GM04504 (cell line): ENCODE measurements at places on chromosomes 16 and 17.

GRCh38 chr17:15346066-15346595, 4.7 kb upstream of the TEKT3 start:
- DNase-seq: no peak

DNA sequence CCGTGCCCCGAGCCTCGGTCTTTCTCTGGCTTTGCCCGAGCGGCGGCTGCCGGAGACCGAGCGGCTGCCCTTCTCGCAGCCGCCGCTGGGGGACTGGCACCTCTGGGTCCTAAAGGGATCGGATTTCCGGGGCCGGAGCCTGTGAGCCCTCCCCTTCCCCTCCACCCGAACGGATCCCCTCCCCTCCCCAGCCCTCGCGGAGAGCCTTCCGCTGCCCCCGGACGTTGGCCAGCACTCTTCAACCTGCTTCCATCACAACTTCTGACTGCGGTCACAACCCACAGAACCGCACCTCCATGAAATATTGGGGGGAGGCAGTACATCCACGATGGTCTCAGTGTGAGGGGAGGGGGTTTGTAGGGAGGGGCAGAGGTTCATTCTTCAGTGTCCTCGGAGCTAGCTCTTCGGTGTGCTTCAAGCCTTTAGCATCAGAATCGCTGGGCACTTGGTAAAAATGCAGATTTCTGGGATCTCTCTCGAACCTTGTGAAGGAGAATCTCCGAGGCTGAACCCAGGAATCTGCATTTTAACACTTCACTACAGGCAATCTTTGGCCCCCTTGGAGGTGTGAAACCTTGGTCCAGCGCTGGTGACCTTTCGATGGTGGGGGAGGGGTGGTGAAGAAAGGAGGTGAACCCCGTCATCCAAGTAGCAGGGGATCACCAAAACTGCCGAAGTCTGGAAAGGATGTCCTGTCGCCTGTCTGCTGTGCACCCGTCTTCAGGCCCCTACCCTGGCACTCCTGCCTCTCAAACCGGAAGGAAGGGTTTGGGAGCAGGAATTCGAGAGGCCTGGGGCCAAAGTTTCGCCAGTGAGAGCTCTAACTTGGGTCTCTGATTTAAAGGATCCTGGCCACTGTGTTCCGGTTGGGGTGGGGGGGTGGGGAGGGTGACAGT, 812 bp upstream of the PPP1R9B start:
- peak; percentile 80 for DNase-seq

GRCh38 chr17:48047113-48047740, 932 bp upstream of the NFE2L1 start:
- DNase-seq: no peak

DNA sequence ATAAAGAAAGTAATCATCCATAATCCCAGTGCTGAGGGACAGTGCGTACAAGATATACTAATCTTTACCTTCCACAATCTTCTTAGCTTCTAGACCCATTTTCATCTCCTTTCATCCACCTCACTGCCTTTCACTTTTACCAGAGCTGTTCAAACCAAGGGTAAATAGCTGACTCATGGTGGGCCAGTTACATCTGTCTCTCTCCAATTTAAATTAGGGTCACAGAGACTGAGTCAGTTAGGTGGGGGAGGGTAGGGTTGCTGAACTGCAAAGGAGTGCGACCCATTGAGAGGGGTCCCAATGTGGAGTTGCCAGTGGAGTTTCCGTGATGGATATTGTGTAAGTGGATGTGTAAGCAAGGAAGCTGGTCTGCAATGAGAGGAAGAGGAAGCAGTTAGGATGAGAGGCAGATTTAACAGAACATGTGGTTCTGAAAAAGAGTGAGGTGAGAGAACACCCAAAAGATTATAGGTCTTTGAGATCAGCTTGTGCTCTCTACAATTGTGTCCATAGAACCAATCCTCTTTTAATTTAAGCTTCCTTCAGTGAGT, 83.5 kb downstream of the GP2 start:
- DNase-seq: no peak

DNA sequence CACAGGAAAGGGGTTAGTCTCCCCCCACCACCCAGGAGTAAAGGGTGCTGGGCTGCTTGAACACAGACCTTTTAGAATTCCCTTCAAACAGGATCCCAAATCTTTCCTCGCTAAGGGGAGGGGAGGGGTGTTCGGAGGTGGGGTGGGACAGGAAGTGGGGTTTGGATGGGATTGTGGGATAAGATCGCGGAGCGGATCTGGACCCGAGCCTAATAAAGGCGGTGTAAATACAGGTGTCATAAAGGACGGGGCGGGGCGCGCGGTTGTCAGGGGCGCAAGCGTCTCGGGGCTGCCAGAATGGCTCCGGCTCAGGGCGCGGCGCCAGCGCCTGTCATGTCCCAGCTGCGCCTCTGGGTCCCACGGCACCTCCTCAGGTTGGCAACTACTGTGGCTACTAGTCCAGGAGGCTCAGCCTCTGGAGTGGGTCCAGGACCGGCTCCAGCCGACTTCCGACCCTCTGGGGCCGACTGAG, 59.8 kb upstream of the FBXO47 start:
- DNase-seq: no peak

GRCh38 chr16:77929004-77929403, 93.3 kb upstream of the CLEC3A start:
- no peak for DNase-seq

DNA sequence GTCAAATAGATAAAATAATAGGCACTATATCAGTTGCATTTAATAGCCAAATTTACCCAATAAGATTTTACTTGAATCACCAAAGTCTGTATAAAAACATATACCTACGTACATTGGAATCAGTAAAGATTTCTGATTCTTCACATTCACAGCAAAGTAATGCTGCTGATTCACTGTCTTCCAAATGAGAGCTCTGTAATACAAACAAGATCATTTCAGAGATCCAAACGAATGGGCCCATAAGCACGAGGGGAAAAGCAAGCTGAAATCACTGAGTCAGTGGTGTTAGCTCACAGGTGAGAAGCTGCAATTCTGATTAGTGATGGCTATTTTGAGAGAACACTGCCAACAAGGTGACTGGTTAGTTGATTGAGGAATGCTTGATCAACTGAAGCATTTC, 81.3 kb downstream of the SSH2 start:
- DNase-seq: no peak

GRCh38 chr16:56451753-56452689, 667 bp downstream of the OGFOD1 start:
- peak; percentile 20 for DNase-seq

DNA sequence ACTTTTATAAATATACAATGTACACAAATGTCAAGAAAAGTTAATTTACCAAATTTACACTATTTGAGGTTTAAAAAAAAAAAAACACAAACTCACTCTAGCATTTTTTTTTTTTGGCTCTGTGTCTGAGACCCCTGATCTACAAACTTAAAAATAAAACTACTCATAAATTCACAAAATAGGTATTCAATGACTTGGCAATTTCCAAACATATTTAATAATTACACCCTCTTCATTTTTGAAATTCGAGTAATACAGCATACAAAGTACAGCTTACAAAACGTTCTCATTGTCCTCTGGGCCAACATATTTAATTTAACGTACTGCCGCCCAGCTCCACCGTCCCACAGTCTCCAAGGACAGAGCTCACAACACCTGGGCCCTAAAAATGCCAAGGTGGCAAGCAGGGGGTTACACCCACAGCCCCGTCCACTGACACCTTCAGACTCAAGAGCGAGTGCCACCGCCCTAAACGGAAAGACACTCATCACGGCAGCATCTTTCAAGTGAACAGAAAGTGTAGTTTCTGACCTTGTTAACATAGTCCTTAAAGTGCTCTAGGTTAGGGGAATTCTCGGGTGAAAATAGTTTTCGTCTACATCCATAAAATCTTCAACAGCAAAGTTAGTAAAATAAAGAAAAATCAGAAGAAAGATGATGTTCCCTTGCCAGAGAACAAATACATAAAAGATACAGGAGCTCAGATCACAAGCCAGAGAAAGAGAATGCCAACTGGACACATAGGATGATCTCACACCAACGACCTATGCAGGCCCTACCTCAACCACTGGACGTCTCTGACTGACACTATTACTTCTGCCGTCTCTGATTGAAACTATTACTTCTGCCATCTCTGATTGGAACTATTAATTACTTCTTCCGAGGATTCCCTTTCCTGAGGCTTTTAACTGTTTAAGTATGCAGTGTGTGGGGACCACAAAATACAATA, 4.2 kb downstream of the ADCY9 start:
- no peak for DNase-seq

- DNase-seq: no peak
These were observed 5.1 kb downstream of the KRT31 start for GRCh38 chr17:41392278-41392677.

DNA sequence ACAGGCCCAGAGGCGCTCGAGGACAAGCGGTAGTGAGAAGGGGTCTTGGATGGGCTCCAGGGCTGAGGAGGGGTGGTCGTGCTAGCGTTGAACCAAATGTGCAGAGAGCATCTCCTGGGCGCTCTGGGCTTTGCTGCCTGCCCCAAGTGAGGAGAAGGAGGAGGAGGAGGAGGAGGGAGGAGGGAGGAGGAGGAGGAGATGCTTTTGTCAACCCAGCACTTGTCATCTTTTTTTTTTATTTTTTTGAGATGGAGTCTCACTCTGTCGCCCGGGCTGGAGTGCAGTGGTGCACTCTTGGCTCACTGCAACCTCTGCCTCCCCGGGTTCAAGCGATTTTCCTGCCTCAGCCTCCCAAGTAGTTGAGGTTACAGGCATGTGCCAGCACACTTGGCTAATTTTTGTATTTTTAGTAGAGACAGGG, 59.8 kb downstream of the PGS1 start:
- DNase-seq: no peak
